CD4-positive, alpha-beta memory T cell (primary cell): ENCODE measurements at places on chromosomes 12 and 14. TPM values are rescaled to one million over a fixed set of nuclear protein-coding genes. Genes with fewer than 3 reads are reported as not detected.

The ADCY6 gene
- not detected for total RNA-seq

The DGKA gene
- 1,301 TPM for total RNA-seq

DNA sequence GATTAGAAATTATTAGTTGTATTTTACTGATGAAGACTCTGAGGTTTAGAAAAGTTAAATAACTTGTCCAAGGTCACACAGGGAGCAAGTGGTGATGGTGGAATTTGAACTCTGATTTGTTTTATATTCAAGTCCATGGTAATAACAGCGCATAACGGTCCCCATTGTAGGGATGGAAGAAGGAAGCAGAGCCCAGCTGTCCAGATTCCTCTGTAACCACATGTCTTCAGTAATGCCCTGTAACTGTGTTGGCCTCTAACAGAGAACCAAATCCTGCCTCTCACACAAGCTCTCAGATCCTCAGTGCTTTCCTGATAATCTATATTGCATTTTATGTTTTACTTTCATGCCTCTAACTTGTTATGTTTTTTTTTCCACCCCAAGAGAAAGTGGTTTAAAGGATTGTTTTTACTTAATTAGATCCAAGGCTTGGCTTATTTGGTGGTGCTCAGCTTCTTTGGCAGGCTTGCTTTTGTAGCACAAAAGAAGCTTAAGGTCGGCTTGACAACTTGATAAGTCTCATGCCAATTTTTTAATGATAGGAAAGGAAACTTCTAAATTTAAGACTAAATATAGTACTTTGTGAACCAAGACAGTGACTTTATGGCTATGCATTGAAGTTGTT, 105.1 kb upstream of the SEL1L start:
- no peak for DNase-seq
- no peak overlapping the region for H3K27ac ChIP-seq
- no peaks in the 10 kb centered on the region for H3K27me3 ChIP-seq
- H3K4me3 ChIP-seq, result no peak overlapping the region
- H3K36me3 ChIP-seq, result no peaks in the 10 kb centered on the region

GRCh38 chr14:22118899-22119477, 445.4 kb upstream of the OR4E1 start:
- no peaks in the 10 kb centered on the region for H3K27me3 ChIP-seq
- H3K36me3 ChIP-seq, result no peaks in the 10 kb centered on the region
- H3K4me3 ChIP-seq, result no peak overlapping the region
- H3K27ac ChIP-seq, result no peak overlapping the region
- DNase-seq, result no peak
- H3K4me1 ChIP-seq, result peaks cover 4% of the 10 kb centered on the region

The KCNC2 gene
- not detected for total RNA-seq

DNA sequence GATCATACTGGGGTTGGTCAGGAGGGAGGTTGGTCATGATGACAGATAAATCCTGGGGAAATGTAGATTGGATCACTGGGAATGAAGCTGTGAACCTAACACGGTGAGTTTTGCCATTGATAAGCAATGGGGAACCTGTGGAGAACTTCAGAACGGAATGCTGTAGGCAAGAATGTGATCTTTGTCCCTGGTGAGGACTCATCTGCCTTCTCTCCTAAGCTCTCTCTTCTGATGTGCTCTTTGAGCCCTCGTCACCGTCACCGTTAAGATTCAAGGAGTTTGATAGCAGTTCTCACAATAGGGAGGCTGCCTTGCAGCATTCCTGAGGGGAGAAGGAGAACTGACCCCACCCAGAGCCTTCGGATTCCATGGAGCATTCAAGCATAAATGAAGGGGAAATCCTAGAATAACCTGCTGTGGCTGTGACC, 217.6 kb downstream of the ANO6 start:
- no peak overlapping the region for H3K4me3 ChIP-seq
- no peaks in the 10 kb centered on the region for H3K27me3 ChIP-seq
- no peaks in the 10 kb centered on the region for H3K4me1 ChIP-seq
- no peak overlapping the region for H3K27ac ChIP-seq
- DNase-seq, result no peak

The MLEC gene
- 75.1 TPM for total RNA-seq

DNA sequence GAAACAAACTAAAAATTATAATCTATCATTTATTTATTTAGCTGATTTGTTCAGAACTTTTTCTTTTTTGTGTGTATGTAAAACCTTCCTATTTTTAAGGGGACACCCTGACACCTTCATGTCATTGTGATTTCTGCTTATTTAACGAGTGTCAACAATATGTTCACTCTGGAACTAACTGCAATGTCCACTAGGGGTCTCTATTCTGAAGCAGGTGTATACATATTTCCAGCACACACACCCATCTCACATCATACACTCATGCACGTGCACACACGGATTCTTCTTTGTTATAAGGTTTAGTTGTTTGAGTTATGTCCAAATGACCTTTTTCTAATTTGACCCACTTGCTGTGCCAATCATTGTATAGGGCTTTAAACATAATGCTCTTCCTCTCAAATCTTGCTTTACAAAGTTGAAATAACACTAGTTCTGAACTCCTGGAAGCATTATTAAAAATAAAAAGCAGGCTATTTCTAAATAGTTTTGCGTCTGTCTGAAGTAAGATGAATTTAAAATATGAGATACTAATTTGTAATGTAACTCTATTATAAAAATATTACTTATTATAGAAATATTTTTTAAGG, 15.5 kb downstream of the E2F7 start:
- no peaks in the 10 kb centered on the region for H3K4me1 ChIP-seq
- H3K27ac ChIP-seq, result no peak overlapping the region
- H3K27me3 ChIP-seq, result no peaks in the 10 kb centered on the region
- no peak overlapping the region for H3K4me3 ChIP-seq

- no peak for DNase-seq
- no peaks in the 10 kb centered on the region for H3K36me3 ChIP-seq
- H3K4me1 ChIP-seq, result peaks cover 15% of the 10 kb centered on the region
- no peak overlapping the region for H3K27ac ChIP-seq
- peaks cover 13% of the 10 kb centered on the region for H3K27me3 ChIP-seq
Observed at GRCh38 chr14:73238941-73239340, 1.6 kb downstream of the PAPLN start.

- no peak overlapping the region for H3K4me3 ChIP-seq
- H3K4me1 ChIP-seq, result no peaks in the 10 kb centered on the region
- no peak for DNase-seq
- H3K36me3 ChIP-seq, result no peaks in the 10 kb centered on the region
Observed at GRCh38 chr12:38838056-38838850, 67.1 kb downstream of the CPNE8 start.

DNA sequence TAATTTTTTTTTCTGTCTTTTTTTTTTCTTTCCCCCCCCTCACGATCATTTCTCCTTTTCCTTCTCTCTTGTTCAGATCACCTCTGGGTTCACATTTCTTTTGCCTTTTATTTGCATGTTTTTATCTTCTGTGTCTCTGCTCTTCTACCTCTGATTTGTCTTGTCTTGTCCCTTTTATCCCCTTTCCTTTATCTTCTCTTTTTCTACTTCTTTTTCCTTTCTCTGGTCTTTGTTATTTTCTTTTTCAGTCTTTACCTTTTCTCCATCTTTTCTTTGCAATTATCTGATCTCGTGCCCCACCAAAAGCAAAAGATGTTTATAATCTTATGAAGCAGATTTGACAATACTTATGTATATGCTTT, 77.8 kb upstream of the RAP1B start:
- no peak for DNase-seq
- no peak overlapping the region for H3K27ac ChIP-seq
- H3K4me3 ChIP-seq, result no peak overlapping the region
- peaks cover 15% of the 10 kb centered on the region for H3K4me1 ChIP-seq
- H3K27me3 ChIP-seq, result no peaks in the 10 kb centered on the region
- no peaks in the 10 kb centered on the region for H3K36me3 ChIP-seq

- H3K27ac ChIP-seq, result no peak overlapping the region
- DNase-seq, result no peak
- H3K27me3 ChIP-seq, result no peaks in the 10 kb centered on the region
- no peaks in the 10 kb centered on the region for H3K4me1 ChIP-seq
- H3K4me3 ChIP-seq, result no peak overlapping the region
Observed at GRCh38 chr12:50041962-50042361, 15.4 kb upstream of the ASIC1 start.

- no peaks in the 10 kb centered on the region for H3K27me3 ChIP-seq
- H3K4me3 ChIP-seq, result no peak overlapping the region
- no peak overlapping the region for H3K27ac ChIP-seq
- no peaks in the 10 kb centered on the region for H3K4me1 ChIP-seq
- H3K36me3 ChIP-seq, result no peaks in the 10 kb centered on the region
Observed at GRCh38 chr14:81313775-81314429, 86.2 kb downstream of the STON2 start.

DNA sequence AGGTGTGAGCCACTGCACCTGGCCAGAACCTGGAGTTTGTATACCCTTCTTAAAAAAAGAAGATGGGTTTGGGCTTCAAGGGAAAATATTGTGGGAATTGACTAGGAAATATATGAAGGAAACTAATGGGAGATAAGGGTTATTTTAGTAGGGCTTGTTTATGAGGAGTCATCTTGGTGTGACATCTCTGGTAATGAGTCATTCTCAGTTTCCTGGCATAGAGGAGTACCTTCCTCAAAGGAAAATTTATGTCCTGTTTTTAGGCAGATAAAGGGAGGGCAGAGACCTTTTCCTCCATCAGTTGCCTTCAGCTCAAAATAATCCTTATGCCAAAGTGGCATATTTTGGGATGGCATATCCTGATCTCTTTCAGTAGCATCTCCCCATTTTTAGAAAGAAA, 30.6 kb upstream of the NFKBIA start:
- no peaks in the 10 kb centered on the region for H3K4me1 ChIP-seq
- H3K36me3 ChIP-seq, result no peaks in the 10 kb centered on the region
- no peak for DNase-seq
- H3K27me3 ChIP-seq, result no peaks in the 10 kb centered on the region

DNA sequence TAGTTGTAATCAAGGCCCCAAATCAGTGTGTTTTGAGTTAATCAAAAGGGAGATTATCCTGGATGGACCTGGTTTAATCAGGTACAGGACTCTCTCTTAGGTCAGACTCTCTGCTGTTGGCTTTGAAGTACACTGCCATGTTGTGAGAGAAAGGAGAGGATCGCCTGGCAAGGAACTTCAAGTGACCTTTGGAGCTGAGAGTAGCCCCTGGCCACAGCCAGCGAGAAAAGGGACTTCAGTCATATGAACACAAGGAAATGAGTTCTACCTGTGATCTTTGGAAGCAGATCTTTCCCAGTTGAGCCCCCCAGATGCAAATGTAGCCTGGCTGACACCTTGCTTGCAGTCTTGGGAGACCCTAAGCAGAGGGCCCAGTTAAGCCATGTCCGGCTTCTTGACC, 68.3 kb upstream of the CPM start:
- H3K27me3 ChIP-seq, result no peaks in the 10 kb centered on the region
- H3K4me3 ChIP-seq, result no peak overlapping the region
- no peaks in the 10 kb centered on the region for H3K36me3 ChIP-seq
- DNase-seq, result no peak
- H3K27ac ChIP-seq, result no peak overlapping the region

- H3K4me1 ChIP-seq, result no peaks in the 10 kb centered on the region
- H3K36me3 ChIP-seq, result no peaks in the 10 kb centered on the region
- no peak overlapping the region for H3K4me3 ChIP-seq
- no peaks in the 10 kb centered on the region for H3K27me3 ChIP-seq
- no peak overlapping the region for H3K27ac ChIP-seq
Observed at GRCh38 chr14:40280652-40281051, 848.4 kb upstream of the FBXO33 start.
